HT1080 (cell line): ENCODE measurements at places on chromosomes 3 and 15. TPM values are rescaled to one million over a fixed set of nuclear protein-coding genes. Genes with fewer than 3 reads are reported as not detected.

Gene PRR20G
- not detected in 2 replicates for total RNA-seq

Gene MAGEL2
- total RNA-seq, result not detected in 2 replicates

Gene PIF1
- total RNA-seq, result 15.3 and 15.6 TPM in 2 replicates

- DNase-seq, result no peak
These were observed 18.3 kb upstream of the SETMAR start for GRCh38 chr3:4284865-4285264.

GRCh38 chr15:70147178-70147760 lies 49.6 kb upstream of the TLE3 start:
- no peak for DNase-seq

Gene P2RY1
- 5.1 and 5.6 TPM in 2 replicates for total RNA-seq

Gene NSMCE3
- 8.5 and 9.6 TPM in 2 replicates for total RNA-seq

DNA sequence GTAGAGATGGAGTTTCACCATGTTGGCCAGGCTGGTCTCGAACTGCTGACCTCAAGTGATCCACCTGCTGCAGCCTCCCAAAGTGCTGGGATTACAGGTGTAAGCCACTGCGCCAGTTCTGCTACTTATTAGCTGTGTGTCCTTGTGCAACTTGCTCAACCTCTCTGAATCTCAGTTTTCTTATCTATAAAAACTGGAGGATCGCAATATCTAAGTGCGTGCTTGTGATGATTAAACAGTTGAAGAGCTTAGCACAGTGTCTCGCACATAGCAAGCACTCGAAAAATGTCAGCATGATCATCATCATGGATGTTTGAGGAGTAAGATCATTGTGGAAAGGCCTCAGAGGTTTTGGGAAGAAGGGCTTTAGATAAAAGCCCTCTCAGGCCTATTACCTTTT lies 10.8 kb downstream of the CLCN2 start:
- no peak for DNase-seq

- DNase-seq, result no peak
These were observed 85.6 kb downstream of the RAP2B start for GRCh38 chr3:153247331-153248330.

Gene MUC13
- total RNA-seq, result 0.16 and 0.33 TPM in 2 replicates

Gene CADPS
- total RNA-seq, result 0.03 and 0.18 TPM in 2 replicates

DNA sequence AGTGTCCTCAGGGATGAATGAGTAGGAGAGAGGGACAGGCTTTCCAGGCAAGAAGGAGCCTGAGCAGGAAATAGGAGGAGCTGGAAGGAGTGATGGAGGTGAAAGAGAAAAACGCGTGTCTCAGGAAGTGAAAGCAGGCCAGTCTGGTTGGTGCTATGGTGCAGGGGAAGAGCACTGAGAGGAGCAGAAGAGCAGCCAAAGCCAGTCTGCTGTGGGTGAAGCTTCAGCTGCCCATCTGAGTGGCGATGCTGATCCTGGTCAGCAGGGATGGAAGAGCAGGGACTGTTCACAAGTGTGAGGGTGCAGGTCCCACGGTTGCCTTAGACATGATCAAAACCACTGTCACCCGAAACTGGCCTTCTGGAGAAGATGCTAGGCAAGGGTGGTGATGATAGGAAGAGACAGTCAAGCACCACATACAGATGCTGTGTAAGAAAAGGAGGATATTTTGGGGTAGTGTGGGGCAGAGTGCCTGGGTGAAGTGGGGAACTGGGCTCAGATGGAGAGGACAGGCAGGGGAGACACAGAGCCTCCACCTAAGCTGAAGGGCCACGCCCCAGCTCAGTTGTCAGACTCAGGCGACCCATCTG lies 5.5 kb upstream of the KY start:
- no peak for DNase-seq

DNA sequence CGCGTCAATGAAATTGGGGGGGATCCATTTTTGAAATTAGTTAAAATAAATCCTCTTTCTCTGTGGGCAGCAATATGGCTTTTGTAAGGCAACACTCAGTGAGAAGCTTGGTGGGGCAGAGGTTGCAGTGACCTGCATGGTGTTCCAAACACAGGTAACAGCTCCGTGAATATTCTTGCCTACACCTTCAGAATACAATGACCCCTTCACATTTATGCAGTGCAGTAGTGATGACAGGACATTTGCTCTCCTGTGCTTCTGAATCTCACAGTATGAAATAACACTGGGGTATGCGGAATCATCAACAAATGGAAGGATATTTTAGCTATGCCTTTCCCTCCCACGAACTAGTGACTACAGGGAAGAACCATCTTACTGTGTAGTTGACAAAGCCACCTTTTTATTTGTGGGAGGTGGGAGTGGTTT lies 6.9 kb downstream of the AHSG start:
- DNase-seq, result no peak

- no peak for DNase-seq
These were observed 54.2 kb downstream of the FBXL2 start for GRCh38 chr3:33331414-33331813.

GRCh38 chr15:50377867-50378751 lies 23.1 kb upstream of the GABPB1 start:
- no peak for DNase-seq

Gene HOMER2
- 27.1 and 28.6 TPM in 2 replicates for total RNA-seq

Gene ISLR2
- total RNA-seq, result not detected in 2 replicates
